ENCODE measurements at places on chromosomes 16 and 17. TPM values are rescaled to one million over a fixed set of nuclear protein-coding genes. Genes with fewer than 3 reads are reported as not detected.
A peak's percentile ranks its signal among the peaks of the same experiment; 100 is the strongest.

- DNase-seq, result no peak
Measured at GRCh38 chr17:7615265-7615747, 609 bp upstream of the FXR2 start.

- no peak for DNase-seq
Measured at GRCh38 chr16:5560084-5560483, 462.5 kb upstream of the EEF2KMT start.

GRCh38 chr17:19331543-19332245 is 30.8 kb downstream of the B9D1 start:
- no peak for DNase-seq

DNA sequence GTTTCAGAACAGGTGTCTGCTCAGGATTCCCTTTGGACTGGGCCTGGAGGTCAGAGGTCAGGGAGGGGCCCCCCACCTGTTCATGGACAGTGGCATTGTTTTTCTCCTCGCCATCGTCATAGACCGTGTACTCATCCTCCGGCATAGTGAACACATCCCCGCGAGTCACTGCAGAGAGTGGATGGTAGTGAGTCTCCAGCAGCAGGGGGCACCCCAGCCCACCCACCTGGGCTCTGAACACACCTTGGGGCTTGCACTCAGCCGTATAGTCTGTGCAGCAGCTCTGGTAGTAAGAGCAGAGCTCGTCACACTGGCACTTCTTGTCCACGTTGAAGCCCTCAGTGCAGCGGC is 448 bp downstream of the VTN start:
- DNase-seq, result no peak

- DNase-seq, result no peak
Measured at GRCh38 chr16:6232056-6232455, 1100.6 kb upstream of the RBFOX1 start.

DNA sequence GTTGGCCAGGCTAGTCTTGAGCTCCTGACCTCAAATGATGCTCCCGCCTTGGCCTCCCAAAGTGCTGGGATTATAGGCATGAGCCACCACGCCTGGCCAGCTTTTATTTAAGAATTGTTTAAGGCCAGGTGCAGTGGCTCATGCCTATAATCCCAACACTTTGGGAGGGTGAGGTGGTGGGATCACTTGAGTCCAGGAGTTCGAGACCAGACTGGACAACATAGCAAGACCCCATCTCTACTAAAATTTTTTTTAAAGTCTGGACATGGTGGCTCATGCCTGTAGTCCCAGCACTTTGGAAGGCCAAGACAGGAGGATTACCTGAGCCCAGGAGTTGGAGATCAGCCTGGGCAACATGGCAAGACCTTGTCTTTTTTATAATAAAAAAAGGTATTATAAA is 5.2 kb downstream of the PLXDC1 start:
- DNase-seq, result no peak

- no peak for DNase-seq
Measured at GRCh38 chr17:11309033-11309432, 68.0 kb downstream of the SHISA6 start.

- DNase-seq, result no peak
Measured at GRCh38 chr17:44549686-44550085, 7.6 kb upstream of the FZD2 start.

DNA sequence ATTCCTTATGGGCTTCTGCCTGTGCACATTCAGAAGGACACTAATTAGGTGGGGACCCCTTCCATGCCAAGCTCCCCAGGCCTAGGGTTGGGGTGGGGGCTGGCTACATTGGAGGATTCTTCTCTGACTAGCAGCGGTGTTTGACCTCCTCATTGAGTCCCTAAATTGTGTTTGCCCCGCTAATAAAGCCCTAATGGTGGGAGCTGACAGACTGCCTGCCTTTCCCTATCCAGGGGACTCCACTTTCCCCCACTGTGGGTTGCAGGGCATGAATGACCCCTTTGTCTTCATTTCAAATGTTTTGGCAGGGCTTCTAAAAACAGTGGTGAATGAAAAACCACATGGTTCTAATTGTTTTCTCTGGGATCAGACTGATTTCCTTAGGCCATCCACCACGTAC is 476.8 kb upstream of the CDH11 start:
- no peak for DNase-seq

GRCh38 chr17:29592850-29593551 is at the start of gene ANKRD13B:
Gene ANKRD13B, plus strand, starts transcription at chr17:29593132. Its CDS starts 490 bp downstream, at chr17:29593622.
- DNase-seq, result peak; percentile 39

- no peak for DNase-seq
Measured at GRCh38 chr17:56604691-56605290, 11.3 kb downstream of the NOG start.

DNA sequence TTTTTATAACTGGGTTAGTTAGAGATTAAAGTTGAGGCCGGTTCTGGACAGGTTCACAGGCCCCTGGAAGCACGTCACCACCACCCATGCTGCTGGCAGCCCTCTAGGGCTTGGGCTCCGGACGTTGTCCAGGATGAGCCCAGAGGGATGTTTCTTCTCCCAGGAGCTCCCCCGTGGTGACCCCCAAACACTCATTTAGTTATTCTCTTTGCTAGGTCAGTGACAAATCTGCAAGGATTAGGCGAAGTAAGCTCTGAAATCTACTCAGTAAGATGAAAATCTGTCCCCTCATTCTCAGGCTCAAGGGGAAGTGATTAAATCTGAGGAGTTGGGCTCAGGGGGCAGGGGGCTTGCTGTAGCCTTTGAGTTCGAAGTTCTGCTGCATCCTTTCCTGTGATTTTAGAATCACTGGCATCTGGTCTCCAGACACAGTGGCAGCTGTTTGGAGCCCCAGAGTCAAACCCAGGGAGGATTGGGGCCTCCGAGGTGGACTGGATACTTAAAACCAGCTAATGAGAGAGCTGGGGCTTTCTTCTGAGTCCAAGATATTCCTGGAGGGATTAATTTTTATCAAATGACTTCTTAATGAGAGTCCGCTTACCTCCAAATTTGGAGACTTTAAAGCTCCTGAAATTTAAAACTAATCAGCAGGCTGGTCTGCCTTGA is 49.2 kb upstream of the HS3ST2 start:
- no peak for DNase-seq

DNA sequence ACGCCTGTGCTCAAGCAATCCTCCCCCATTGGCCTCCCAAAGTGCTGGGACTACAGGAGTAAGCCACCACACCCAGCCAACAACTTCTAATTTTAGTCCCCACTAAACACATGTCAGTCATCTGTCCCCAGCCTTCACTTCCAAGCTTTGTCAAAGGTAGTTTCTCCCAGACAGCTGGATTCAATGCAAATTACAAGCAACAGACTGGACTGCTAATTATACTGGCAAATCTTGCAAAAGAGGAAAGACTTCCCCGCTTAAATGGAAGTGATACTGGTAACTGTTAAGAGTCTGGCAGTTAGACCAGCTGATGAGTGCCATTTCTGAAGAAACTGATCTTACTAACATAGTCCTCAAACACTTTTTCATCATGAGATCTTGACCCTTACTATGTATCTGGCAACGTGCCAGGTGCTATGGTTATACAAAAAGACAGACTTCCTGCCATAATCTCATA is 8.2 kb upstream of the GGA2 start:
- DNase-seq, result no peak

- DNase-seq, result no peak
Measured at GRCh38 chr16:12398029-12398682, 405.5 kb downstream of the CPPED1 start.

- DNase-seq, result no peak
Measured at GRCh38 chr16:54426553-54426849, 139.9 kb upstream of the IRX3 start.

DNA sequence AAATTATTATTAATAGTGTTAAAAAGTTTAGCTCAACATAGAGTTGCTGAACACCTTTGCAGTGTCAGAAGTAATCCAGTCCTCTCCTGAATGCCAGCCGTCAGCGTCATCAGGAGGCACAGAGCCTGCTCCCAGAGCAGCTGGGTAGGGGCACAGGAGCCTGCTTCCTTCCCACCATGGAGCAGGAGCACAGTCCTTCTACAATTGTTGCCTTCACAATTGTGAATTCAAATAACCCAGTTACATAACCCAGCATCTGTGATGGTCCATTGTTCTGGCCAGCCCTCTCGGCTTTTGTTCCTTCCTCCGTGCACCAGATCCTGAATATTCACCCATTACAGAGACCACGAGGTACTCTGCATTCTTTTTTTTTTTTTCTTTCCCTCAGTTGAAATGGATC is 393.9 kb upstream of the MAF start:
- DNase-seq, result no peak

DNA sequence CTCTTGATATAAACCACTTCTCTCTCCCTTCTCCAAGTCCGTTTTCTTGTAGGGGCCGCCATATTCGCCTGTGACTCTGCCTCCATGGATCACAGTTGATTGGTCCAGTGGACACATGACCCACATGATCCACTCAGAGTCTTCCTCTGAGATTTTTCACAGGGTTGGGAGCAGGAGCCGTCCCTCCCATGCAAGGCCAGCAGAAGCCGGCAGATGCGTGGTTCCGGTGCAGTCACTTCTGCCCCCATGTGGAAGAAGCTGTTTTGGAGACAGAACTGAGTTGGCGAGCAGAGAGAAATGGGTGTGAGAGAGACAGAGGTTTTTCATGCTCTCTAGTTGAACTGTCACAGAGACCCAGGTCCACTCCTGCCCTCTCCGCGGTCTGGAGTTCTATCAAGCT is 83.3 kb downstream of the C16orf95 start:
- DNase-seq, result no peak

DNA sequence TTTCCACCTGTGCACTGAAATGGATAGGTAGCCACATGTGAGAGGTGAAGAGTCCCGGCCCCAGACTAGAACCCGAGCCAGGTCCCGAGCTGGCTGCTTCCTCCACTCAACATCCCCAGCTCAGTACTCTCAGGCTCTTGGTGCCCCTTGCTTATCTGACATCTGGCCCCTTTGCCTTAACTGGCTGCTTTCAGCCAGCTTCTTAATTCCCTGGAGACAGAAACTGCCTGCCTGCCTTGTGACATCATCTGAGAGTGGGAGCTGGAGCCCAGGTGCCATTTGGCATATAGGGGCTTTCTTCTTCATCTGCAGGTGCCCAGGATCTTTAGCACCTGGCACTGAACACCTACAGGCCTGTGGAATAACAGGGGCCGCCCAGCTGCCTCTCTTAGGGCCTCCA is 8.9 kb downstream of the CHAD start:
- DNase-seq, result no peak

DNA sequence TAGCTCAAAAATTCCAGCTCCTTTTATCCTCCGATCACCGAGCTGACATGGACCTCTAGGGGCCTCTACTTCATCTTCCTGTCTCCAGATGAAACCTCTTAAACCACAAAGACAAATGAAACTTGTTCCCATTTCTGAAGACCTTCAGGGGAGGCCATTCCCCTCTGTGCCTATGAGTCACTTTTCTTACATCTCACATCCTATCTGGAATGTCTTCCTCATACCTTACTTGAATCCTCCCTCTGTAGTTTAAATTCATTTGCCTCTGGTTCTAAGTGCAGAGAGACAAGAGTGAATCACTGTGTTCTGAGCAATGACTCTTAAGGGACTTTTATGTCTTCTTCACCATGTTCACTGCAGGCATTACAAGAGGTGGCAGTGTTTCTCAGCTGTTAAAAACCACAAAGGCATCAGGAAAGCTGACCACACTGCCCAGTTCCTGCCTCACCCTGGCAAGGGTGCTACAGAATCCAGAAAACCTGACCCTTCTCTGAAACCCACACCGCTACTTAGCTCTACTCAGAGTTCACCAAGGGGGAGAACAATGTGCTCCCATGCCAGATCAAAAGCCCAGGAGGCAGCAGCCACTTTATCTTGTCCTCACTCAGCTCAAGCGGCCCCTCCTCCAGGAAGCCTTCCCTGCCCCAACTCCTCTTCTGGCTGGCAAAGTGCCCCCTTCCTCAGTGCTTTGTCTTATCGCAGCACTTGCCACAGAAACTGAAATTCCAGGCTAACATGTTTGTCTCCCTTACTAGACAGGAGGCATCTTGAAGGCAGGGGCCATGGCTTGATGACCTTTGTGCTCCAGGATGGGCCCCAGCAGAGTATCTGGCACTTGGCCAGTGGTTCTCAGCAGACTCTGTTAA is 6.4 kb downstream of the CUEDC1 start:
- no peak for DNase-seq

GRCh38 chr17:15431766-15432165 is 35.7 kb downstream of the CDRT4 start:
- DNase-seq, result no peak

- no peak for DNase-seq
Measured at GRCh38 chr17:4750606-4751005, 10.9 kb upstream of the CXCL16 start.

GRCh38 chr17:27321372-27321771 is 27.5 kb downstream of the WSB1 start:
- DNase-seq, result no peak

GRCh38 chr16:11495066-11495407 is 91.7 kb downstream of the LITAF start:
- no peak for DNase-seq

- no peak for DNase-seq
Measured at GRCh38 chr17:42431758-42432161, 8.7 kb upstream of the CAVIN1 start.

DNA sequence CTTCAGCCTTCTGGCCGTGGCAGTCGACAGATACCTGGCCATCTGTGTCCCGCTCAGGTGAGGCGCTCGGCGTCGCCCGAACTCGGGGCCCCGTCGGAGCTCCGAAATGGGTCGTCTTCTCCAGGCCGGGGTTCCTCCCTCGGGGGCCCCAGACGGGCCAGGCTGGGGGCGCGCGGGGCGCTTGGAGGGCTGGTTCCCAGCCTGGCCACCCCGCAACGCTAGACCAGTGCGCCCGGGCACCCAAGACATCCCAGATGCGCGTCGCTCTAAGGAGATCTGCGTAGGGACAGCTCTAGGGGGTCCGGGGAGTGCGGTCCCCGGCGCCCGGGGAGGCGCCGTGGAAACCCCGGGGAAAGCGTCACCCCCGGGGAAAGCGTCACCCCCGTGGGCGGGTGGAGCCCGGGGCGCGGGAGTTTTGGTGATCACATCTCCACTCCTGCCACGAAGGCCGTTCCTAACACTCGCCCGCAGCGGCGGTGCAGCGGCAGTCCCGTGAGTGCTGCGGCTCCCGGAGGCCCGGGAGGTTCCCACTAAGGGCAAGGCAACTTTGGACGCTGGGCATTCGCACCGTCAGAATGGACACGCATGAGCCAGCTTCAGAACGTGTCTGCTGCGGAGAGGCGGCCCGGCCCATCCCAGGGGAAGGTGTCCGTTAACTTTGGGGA is 729 bp downstream of the ADORA2B start:
- peak; percentile 49 for DNase-seq

CCNF gene
- total RNA-seq, result 7.4 TPM

SLC2A4 gene
- 0.24 TPM for total RNA-seq

CEP131 gene
- total RNA-seq, result 12.7 TPM

SGCA gene
- total RNA-seq, result not detected

SECTM1 gene
- total RNA-seq, result 3.0 TPM

PIRT gene
- not detected for total RNA-seq

LRRC36 gene
- not detected for total RNA-seq

PYY gene
- total RNA-seq, result not detected

TMEM208 gene
- total RNA-seq, result 124 TPM

ZG16B gene
- not detected for total RNA-seq

RHBDF1 gene
- total RNA-seq, result 0.63 TPM
